ENCODE measurements at places on chromosomes 11 and 22. TPM values are rescaled to one million over a fixed set of nuclear protein-coding genes. Genes with fewer than 3 reads are reported as not detected.

DNA sequence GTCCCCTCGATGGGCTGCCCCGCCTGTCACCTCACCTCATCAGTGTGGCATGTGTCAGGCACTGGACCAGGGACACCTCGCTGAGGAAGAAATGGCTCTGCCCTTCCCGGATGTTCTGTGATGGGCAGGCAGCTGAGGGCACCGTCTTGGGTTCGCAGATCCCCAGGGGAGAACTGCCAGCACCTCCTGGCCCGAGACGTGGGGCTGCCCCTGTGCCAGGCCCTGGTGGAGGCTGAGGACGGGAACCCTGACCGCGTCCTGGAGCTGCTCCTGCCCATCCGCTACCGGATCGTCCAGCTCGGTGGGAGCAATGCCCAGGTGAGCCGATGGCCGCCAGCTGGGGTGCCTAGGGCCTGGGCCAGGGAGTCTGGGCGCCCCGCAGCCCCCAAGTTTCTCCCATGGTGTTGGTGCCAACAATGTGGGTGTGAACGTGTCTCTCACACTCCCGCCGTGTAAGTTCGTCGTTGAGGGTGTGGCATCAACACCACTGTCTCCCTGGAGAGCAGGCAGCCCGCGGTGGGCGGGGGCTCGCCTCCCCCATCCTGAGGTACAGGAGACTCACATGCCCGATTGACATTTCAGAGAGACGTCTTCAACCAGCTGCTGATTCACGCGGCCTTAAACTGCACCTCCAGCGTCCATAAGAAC is 7.3 kb upstream of the GTSE1 start:
- no peak overlapping the region for H3K4me3 ChIP-seq
- H3K4me1 ChIP-seq = no peaks in the 10 kb centered on the region
- DNase-seq = no peak
- H3K27ac ChIP-seq = no peak overlapping the region

The B4GAT1 gene
- polyA plus RNA-seq = 9.2 TPM

The LTO1 gene
- 24.2 TPM for polyA plus RNA-seq

GRCh38 chr11:12893787-12894672 is 115.1 kb upstream of the RASSF10 start:
- peak overlapping the region; percentile 31 for H3K27ac ChIP-seq
- H3K36me3 ChIP-seq = no peaks in the 10 kb centered on the region
- no peak overlapping the region for H3K4me3 ChIP-seq
- peak; percentile 76 for DNase-seq

DNA sequence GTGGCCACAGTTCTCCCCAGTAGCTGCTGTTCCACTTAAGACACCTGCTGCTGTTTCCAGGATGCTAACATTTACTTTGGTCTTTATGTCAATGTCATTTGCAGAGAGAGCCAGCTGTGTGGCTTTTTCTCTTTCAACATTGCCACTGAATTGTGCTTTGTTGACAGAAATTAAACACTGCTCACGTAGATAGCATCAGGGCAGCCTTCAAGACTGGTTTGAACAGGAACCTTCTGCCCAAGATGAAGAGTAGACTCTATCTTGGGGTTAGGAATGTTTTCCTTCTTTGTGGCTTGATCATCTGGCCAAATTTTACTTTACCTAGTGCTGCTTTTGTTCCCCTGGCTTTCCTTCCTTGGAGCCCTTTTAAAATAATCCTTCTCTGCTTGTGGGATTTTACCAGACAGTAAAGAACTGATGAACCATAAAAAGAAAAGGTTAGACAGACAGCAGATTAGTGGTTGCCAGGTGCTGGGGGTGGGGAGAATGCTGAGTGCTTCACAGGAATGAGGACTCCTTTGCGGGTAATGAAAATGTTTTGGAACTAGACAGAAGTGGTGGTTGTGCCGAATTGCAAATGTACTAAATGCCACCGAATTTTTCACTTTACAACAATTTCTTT is 22.7 kb upstream of the XBP1 start:
- DNase-seq = peak; percentile 76
- no peak overlapping the region for H3K4me3 ChIP-seq
- no peaks in the 10 kb centered on the region for H3K36me3 ChIP-seq
- H3K27me3 ChIP-seq = no peaks in the 10 kb centered on the region
- peaks cover 47% of the 10 kb centered on the region for H3K4me1 ChIP-seq

DNA sequence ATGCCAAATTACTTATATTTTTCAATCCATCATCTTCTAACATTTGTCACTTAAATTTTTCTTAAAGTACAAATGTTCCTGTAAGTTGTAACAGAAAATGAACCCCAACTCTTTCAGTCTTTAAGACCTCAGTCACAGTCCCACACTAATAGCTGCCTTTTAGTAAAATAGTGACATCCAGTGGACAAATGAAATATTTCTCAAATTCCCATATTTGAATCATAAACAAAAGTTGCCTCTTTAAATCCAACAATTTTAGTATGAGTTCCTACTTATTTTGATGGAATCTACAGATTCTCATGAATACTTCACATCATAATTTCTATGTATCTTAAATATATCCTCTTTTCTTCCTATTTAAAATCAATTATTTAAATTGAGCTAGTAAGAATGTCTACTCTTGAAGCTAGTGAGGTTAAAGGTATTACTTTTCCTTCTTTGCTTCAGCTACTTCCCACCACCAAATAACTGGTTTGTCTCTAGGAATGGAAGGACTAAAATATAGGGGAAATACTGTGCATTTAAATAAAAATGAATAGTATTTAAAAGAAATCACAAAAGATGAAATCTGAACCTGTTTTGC is 9.2 kb downstream of the LIN7C start:
- peaks cover 21% of the 10 kb centered on the region for H3K4me1 ChIP-seq
- no peaks in the 10 kb centered on the region for H3K36me3 ChIP-seq
- no peak for DNase-seq
- H3K27me3 ChIP-seq = no peaks in the 10 kb centered on the region

GRCh38 chr22:29879753-29880152 is 3.2 kb upstream of the MTMR3 start:
- H3K27ac ChIP-seq = no peak overlapping the region
- H3K4me3 ChIP-seq = no peak overlapping the region
- no peaks in the 10 kb centered on the region for H3K27me3 ChIP-seq
- H3K36me3 ChIP-seq = no peaks in the 10 kb centered on the region
- no peak for DNase-seq
- no peaks in the 10 kb centered on the region for H3K4me1 ChIP-seq

DNA sequence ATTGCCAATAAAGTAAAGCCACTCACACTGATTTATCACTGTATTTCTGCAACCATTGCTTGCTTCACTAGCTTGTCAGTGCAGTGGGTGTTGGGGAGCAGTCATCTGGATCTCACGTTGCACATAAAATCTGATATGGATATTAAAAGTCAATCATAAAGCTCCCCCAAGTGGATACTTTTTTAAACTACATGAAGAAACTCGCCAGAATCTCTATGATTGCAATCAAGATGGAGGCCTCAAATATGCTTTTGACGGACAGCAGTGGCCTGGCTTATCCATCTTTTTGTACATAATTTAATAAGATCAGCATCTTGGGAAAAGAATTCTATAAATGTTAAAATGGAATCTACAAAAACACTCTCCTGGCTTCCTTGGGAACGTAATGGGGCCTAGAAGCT is 137.7 kb downstream of the WT1 start:
- no peaks in the 10 kb centered on the region for H3K4me1 ChIP-seq
- no peaks in the 10 kb centered on the region for H3K36me3 ChIP-seq
- H3K27ac ChIP-seq = no peak overlapping the region
- H3K4me3 ChIP-seq = no peak overlapping the region

GRCh38 chr11:100830978-100831732 is 144.1 kb downstream of the ARHGAP42 start:
- no peaks in the 10 kb centered on the region for H3K4me1 ChIP-seq
- no peak for DNase-seq
- no peak overlapping the region for H3K4me3 ChIP-seq
- H3K27me3 ChIP-seq = no peaks in the 10 kb centered on the region
- no peak overlapping the region for H3K27ac ChIP-seq

- H3K27ac ChIP-seq = no peak overlapping the region
- peak overlapping the region; percentile 17 for H3K4me3 ChIP-seq
- H3K36me3 ChIP-seq = no peaks in the 10 kb centered on the region
- H3K4me1 ChIP-seq = peaks cover 4% of the 10 kb centered on the region
These were observed 4.7 kb downstream of the KLHL35 start for GRCh38 chr11:75428281-75428724.

DNA sequence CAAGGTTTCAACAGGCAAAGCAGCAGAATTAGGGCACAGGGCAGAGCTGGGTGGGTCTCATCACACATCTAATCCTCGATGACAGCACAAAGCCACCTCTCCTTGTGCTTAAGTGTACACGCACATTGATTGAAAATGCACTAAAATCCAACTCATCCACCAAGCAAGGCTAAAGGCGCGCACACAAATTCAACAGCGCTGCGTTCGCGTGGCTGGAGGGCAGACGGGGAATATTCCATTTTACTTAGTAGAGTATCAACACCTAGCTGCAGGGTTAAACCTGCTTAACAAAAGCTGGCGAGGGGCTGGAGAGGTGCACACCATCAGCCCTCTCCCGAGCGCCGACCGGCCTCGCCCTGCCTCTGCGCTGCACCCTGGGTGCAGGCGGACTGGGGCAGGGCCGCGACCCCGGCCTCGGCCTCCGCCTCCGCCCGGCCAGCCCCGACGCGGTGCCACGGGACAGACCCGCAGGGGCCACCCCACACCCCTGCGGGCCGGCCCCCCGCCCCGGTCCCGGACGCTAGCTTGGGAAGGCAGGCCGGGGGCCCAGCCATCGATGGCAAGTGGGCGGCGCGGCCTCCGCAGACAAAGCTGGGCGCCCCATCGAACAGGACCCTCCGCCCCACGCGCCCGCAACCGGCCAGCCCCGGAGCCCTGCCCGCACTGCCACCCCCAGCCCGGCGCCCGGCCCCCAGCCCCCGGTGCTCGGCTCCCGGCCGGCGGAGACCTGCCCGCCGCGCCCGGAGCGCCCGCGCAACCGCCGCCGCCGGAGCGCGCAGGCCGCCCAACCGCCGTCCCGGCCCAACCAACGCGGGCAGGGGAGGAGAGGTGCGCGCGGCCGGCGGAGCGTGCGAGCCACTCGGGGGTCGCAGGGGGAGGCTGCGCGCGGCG is 929 bp downstream of the PRDM10 start:
- peaks cover 14% of the 10 kb centered on the region for H3K4me1 ChIP-seq
- H3K36me3 ChIP-seq = no peaks in the 10 kb centered on the region
- peak overlapping the region; percentile 100 for H3K27ac ChIP-seq
- peak; percentile 85 for DNase-seq

GRCh38 chr11:8207080-8208000 is 38.5 kb upstream of the RIC3 start:
- DNase-seq = no peak
- peak overlapping the region; percentile 23 for H3K4me3 ChIP-seq
- no peaks in the 10 kb centered on the region for H3K36me3 ChIP-seq
- H3K4me1 ChIP-seq = no peaks in the 10 kb centered on the region
- H3K27ac ChIP-seq = no peak overlapping the region

DNA sequence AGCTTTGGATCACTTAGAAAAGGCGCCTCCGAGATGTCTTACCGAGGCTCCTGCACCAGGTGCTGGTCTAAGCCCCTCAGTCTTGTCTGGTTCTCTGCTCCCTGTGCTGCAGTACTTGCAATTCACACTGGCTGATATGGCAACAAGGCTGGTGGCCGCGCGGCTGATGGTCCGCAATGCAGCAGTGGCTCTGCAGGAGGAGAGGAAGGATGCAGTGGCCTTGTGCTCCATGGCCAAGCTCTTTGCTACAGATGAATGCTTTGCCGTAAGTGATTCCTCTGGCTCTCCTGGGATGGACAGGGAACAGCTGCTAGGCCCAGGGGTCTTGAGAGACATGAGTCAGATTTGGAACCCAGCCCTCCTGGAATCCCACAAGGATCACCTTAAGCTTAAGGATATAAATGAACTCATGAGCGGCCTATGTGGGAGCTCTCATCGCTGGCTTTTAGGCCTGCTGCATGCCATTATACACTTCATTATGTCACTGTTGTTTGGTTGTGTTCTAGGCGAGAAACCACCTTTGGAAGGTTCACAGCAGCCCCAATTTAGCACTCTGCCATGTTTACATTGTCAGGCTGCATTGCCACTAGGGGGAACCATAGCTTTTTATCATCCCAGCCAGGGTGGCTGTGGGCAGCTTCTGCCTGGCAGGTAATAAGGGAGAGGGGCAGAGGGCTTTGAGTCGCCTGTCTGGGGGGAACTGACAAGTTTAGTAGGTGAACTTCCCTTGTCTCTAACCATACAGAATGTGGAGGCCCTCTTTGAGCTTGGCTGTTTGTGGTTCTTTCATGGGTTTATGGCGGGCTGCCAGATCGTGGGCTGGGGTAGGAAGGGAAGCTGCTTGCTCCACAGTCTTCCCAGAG is 8.5 kb downstream of the ACAD8 start:
- H3K4me3 ChIP-seq = no peak overlapping the region
- no peak overlapping the region for H3K27ac ChIP-seq
- no peak for DNase-seq
- H3K27me3 ChIP-seq = no peaks in the 10 kb centered on the region
- H3K4me1 ChIP-seq = no peaks in the 10 kb centered on the region
- H3K36me3 ChIP-seq = peaks cover 12% of the 10 kb centered on the region

GRCh38 chr11:119637481-119637880 is 91.5 kb downstream of the NECTIN1 start:
- DNase-seq = no peak
- H3K27ac ChIP-seq = no peak overlapping the region
- H3K4me1 ChIP-seq = no peaks in the 10 kb centered on the region
- H3K4me3 ChIP-seq = no peak overlapping the region
- no peaks in the 10 kb centered on the region for H3K36me3 ChIP-seq
- no peaks in the 10 kb centered on the region for H3K27me3 ChIP-seq

The LYVE1 gene
- polyA plus RNA-seq = 4.3 TPM

Data from pancreas (tissue), 10 donors.